ENCODE measurements at places on chromosomes 13 and 19.

DNA sequence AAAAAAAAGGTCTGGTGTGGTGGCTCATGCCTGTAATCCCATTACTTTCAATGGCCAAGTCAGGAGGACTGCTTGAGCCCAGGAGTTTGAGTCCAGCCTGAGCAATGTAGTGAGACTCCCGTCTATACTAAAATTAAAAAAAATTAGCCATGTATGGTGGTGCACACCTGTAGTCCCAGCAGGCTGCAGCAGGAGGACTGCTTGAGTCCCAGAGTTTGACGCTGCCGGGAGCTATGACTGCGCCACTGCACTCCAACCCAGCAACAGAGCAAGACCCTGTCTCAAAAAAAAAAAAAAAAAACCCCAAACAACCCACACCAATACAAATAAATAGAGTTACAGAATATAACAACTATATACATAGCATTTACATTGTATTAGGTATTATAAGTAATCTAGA is 65.7 kb downstream of the MICU2 start:
- no peak for DNase-seq

DNA sequence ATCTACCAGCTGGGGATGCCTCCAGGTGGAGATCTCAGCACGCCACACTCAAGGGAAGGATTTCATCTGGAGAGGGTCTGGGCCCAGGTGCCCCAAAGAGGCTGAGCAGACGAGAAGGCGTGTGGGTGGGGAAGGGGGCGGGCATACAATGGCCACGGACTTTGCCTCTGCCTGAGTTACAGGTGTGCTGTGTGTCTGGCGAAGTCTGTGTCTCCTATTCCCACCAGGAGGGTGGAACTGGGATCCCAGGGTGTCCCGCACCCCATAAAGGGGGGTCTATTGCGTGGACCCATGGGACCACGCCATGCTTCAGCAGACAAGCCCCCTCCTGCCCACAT is 3.6 kb downstream of the TLE2 start:
- DNase-seq: no peak

GRCh38 chr13:66921437-66921836 is 308.7 kb downstream of the PCDH9 start:
- no peak for DNase-seq

DNA sequence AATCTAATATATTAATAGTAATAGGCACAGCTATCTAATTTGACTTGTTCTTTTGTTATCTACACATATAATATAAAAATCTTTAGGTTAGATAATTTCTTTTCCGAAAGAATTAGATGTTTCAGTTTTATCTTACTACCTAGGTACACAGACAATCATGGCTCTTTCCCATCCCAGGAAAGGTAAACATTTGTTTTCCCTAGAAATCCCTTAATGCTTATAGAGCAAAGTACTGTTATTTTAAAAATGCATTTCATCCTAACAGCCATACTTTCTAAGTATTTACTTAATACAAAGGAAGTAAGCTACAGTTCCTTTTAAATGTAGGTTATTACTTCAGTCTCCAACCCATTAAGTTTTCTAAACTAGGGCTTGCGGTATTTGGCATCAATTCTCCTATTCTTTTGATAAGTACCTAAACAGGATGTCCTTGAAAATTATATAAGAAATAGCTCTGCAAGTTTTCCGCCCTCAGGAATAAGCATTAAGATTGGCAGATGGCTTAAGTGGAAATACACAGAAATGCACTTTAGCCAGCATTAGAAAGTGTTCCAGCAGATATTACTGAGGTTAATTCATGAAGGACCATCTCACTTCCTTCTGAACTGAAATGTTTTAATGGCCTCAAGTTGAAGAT is 616.2 kb upstream of the SPRY2 start:
- no peak for DNase-seq

GRCh38 chr13:36418022-36418805 is 14.1 kb upstream of the CCNA1 start:
- no peak for DNase-seq

GRCh38 chr13:79246578-79246949 is 159.5 kb downstream of the RBM26 start:
- no peak for DNase-seq

GRCh38 chr19:53553865-53554791 is 16.2 kb downstream of the ZNF331 start:
- peak; percentile 49 for DNase-seq

DNA sequence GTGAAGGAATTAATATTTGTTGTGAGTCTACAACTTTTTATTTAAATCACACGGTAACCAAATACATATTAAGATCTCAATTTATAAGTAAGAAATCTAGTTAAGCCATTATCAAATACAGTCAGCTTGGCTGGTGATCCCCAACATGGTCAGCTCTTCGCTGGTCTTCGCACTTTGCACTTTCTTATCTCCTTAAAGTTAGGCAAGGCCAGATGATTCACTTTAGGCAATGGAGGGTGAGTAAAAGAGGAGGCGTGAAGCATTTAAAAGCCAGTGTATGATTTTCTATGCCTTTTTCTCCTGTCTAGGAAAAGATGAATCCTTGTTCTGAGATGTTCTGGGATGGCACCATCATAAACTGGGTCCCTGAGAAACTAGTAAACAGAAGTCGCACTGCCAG is 793.7 kb upstream of the ARGLU1 start:
- no peak for DNase-seq

GRCh38 chr13:23460921-23461320 is 27.4 kb upstream of the SACS start:
- DNase-seq: no peak

DNA sequence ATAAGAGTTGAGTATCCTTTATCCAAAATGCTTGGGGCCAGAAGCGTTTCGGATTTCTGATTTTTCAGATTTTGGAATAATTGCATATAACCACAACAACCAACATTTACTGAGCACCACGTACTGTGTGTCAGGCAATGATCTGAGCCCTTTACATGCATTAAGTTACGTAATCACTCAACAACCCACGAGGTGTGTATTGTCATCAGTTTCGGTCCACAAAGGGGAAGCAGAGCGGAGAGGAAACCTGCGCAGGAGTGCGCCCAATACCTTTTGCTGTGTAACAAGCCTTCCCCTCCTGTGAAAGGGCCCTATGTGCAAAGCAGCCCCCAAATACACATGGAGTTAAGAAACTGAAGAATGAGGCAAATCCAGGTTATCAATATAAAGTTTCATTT is 20.7 kb upstream of the NLRP12 start:
- DNase-seq: no peak

GRCh38 chr19:40417643-40417981 is 4.4 kb upstream of the PRX start:
- DNase-seq: no peak

DNA sequence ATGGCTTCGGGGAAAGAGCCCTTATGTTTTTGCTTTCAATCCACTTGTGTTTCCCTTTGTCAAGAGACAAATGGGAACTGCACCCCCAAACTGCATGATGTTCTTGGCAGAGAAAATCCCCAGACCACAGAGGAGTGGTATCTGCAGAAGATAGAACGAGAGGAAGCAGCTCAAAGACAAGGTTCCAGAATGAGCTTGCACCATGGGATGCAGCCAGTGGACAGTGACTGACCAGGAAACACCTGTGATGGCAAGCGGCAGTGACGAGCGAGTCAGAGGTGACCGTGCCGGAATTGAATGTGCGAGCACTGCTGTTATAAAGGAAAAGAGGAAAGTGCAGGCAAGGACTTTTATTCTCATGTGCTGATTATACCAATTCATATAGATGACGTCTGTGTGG is 46.3 kb downstream of the IRS2 start:
- DNase-seq: no peak

DNA sequence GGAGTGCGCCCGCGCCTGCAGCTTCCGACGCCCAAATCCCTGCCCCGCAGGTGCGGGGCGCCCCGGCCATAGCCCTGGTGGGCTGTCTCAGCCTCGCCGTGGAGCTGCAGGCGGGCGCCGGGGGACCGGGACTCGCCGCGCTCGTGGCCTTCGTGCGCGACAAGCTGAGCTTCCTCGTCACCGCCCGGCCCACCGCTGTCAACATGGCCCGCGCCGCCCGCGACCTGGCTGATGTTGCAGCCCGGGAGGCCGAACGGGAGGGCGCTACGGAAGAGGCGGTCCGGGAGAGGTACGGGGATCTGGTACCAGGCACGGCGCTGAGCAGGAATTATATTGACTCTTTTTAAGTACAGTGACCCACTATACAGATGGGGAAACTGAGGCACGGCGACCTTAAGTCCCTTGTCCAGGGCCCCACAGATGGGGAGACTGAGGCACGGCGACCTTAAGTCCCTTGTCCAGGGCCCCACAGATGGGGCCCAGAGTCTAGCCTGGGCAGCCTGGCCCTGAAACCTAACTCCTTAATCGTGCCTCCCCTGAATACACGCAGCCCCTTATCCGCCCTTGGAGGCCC is 586 bp downstream of the MRI1 start:
- DNase-seq: no peak

- DNase-seq: no peak
Observed at GRCh38 chr13:76637641-76638141, 248.5 kb downstream of the KCTD12 start.

DNA sequence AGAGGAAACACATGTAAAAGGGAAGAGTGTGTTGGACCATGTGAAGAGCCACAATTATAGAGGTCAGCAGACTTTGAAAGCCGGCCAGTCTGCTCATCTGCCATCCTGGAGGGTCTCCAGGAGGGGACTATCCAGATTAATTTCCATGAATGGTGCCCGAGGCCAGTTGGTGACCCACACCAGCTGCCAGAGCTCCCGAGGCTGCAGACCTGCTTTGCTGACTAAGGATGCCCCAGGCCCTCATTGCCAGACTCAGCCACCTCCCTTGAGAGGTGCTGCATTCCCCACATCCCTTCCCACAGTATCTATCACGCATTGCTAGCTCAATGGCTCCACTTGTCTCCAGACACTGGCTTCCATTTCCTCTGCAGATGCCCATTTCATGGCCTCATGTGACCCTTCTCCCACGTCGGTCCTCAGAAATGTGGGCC is 110.3 kb downstream of the NALCN start:
- no peak for DNase-seq

DNA sequence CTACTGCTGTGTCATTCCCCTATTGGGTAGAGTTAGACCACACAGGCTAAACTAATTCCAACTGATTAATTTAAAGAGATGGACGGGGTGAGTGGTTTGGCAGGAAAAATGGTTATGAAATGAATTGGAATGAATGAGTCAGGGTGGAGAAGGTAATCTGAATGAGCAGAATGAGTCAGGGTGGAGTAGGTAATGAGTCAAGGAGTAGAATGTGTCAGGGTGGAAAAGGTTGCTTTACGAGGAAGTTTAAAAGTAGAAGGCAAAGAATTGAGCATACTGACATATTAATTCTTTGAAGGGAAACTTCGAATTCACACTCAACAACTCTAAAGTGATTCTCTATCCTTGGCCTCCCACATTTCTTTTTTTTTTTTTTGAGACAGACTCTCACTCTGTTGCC is 12.7 kb upstream of the ZNF121 start:
- no peak for DNase-seq

DNA sequence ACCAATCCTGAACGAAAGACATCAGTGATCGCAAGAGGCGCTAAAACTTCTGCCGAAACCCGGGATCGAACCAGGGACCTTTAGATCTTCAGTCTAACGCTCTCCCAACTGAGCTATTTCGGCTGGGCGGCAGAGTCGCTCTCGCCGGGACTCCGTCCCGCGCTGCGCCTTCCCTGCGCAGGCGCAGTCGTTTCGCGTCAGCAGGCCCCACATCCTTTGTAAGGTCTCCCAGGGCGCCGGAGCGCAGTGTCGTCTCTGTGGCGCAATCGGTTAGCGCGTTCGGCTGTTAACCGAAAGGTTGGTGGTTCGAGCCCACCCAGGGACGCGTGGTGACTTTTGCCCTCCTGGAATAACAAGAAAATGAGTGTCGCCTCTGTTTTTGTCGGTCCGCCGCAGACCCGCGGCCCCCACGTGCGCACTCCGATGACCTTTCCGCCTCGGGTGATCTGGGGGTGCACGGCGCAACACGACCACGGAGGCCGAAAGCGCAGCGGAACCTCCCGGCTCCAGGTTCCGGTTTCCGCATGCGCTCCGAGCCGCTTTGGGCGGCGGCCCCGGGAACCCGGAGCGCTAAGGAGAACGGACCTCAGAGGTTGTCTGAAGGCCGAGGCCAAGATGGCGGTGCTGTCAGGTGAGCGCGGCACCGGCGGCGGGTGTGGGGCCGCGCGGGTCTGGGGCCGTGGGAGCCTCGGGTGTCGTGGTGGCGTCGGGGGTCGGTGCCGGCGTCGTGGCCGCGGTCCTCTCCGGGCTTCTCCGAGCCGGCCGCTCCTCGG is at the start of gene NDUFS7:
Gene NDUFS7, plus strand, starts transcription at position 596 of the 773 bp plus-strand sequence. Its CDS starts 20 bp downstream, at position 616.
- peak; percentile 64 for DNase-seq

- DNase-seq: no peak
Observed at GRCh38 chr19:41997121-41997850, 3.3 kb upstream of the ATP1A3 start.

DNA sequence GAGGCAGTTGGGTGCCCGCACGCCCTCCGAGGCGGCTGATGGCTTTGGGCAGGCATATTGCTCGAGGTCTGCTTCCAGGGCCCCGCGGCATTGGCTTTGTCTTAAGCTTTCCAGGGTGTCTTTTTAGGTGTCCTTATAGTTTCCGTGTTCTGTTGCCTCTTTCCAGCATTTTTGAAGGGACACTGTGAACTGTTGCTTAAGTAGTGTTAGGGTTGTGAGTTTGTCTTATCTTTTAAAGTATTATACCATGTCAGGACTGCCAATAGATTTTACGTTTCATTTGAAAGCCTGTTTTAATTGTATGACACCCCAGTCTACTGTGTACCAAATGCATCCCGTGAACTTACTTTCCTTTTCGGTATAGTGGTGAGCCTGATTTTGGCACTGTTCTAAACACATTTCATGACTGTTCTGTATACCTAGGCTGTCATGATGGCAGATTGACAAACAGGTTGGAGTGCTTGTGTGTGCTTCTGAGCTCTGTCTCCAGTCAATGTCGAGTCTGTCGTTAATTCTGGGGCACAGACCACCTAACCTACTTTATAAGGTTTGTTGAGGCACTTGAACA is 656 bp downstream of the PCCA start:
- no peak for DNase-seq

DNA sequence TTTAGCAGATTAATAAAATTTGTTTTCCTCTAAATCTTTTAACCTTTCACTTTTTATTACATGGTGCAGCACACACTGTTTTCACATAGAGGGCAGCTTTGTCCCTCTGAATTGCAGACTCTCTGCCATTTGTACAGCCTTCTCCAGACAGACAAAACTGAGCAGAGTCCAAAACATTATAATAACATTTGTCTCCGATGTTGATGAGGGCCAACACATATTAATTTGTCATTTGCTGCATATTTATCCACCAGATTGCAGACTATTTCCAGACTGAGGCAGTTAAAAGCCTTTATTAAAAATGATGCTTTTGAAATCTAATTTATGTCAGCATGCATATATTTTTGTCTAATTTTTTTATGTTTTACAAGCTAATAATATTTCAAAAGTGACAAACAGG is 1251.9 kb upstream of the SLC10A2 start:
- no peak for DNase-seq

DNA sequence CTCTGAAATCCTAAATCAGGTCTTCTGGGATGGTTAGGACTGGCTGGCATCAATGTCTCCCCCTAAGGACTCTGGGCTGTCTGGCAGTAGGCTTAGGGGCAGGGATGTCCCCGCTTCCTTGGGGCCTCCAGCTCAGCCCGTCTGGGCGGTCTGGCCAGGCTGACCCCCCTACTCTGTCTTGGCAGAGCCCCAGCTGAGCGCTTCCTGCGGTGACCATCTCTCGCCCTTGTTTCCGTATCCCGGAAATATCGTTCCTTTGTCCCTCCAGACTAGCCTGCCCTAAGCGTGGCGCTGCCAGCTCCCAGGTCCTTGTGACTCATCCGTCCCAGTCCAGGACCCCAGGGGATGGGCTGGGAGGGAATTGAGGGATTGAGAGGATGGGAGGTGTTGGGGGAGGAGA is 11.3 kb downstream of the GTPBP3 start:
- DNase-seq: no peak
